ENCODE measurements at places on chromosomes 13 and 19.

- no peak for DNase-seq
These were observed 885.2 kb upstream of the SLITRK6 start for GRCh38 chr13:86684402-86684801.

GRCh38 chr13:91249861-91250260 is 97.6 kb upstream of the MIR17HG start:
- no peak for DNase-seq

- peak; percentile 30 for DNase-seq
These were observed 426 bp downstream of the MYO9B start for GRCh38 chr19:17075864-17076542.

DNA sequence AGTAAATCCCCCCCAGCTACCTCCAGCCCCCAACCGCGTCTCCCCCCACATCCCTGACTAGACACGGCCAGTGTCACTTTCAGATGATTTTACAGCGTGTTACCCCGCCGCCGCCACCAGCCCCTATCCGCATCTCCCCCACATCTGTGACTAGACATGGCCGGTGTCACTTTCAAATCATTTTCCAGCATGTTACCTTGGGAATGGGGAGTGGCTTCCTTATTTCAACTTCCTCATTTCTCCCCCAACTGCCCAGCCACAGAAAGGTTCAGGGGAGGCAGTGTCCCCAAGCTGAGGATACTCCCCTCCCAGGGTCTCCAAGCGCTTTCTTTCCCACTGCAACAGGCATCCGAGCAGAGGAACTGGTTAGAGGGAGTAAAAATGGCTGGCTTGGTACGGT is 18.4 kb downstream of the ADGRL1 start:
- no peak for DNase-seq

- DNase-seq, result no peak
These were observed 273.5 kb downstream of the SHISA2 start for GRCh38 chr13:25778365-25778764.

- DNase-seq, result peak; percentile 89
These were observed at the start of gene FOSB for GRCh38 chr19:45467456-45468158. Gene FOSB (plus strand): TSS chr19:45467996. CDS start chr19:45468587, 591 bp downstream.

DNA sequence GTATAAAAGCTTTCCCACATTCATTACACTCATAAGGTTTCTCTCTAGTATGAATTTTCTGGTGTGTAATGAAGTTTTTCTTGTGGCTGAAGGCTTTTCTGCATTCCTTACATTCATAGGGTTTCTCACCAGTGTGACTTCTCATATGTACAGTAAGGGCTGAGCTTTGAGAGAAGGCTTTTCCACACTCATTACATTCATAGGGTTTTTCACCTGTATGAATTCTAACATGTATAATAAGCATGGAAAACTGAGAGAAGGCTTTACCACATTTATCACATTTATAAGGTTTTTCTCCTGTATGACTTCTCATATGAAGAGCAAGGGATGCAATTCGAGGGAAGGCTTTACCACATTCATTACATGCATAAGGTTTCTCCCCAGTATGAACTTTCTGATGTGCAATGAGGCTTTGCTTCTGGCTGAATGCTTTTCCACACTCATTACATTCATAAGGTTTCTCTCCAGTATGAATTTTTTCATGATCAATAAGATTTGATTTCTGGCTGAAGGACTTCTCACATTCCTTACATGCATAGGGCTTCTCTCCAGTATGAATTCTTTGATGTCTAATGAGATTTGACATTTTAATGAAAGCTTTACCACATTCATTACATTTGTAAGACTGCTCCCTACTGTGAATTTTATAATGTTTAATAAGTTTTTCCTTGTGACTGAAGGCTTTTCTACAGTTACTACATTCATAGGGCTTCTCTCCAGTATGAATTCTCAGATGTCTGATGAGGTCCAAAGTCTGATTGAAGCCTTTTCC is 42.6 kb downstream of the ZNF527 start:
- no peak for DNase-seq

DNA sequence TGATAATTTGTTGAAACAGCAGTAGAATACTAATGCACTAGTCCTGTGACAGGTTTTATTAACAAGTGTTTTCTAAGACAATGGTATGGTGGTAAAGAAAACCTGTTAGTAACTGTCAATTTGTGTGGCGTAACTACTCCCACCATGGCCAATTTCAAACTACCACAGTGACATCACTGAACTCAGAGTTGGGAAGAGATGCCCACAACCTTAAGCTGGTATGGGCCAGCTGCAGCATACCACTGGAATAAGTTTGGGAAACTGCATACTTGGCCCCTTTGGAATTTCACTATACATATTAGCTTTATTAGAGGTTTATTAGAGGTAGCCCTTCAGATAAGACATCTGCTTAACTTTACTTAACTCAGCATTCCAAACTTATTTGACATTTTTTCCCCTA is 419.4 kb downstream of the NDFIP2 start:
- DNase-seq, result no peak

DNA sequence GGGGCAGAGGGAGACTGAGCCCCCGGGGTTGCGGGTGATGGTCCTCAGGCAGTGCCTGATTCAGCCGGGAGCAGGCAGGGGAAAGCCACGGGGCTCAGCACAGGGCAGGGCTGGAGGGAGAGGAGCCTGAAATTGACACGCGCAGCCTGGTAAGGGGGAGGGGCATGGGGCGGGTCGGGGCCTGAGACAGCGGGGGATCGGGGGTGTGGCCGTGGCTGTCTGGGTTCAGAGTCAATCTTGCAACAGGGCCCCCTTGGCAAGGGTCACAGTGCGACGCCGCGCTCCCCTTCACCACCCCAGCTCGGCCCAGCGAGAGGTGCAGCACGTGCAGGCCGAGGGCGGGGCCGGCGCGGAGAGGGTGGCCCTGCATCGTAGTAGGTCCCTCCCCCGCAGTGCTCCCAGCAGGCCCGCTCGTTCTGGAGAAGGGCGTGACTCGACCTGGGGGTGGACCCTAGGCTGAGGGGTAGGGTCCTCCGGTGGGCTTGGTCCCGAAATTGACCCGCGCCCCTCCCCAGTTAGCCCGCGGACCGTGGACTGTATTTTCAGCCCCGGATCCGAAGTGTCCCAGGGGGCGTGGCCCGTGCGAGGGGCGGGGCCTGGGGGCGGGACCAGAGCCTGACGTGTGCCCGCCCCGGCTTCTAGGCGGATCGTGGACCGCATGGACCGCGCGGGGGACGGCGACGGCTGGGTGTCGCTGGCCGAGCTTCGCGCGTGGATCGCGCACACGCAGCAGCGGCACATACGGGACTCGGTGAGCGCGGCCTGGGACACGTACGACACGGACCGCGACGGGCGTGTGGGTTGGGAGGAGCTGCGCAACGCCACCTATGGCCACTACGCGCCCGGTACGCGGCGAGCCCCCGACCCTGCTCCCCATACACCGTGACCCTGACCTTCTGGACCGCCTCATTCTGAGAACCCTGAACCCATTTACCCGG is 6.0 kb downstream of the RCN3 start:
- peak; percentile 85 for DNase-seq

GRCh38 chr13:110438211-110438610 is 123.3 kb downstream of the RAB20 start:
- DNase-seq, result no peak

- peak; percentile 37 for DNase-seq
These were observed 24.2 kb upstream of the TTYH1 start for GRCh38 chr19:54390942-54391577.

DNA sequence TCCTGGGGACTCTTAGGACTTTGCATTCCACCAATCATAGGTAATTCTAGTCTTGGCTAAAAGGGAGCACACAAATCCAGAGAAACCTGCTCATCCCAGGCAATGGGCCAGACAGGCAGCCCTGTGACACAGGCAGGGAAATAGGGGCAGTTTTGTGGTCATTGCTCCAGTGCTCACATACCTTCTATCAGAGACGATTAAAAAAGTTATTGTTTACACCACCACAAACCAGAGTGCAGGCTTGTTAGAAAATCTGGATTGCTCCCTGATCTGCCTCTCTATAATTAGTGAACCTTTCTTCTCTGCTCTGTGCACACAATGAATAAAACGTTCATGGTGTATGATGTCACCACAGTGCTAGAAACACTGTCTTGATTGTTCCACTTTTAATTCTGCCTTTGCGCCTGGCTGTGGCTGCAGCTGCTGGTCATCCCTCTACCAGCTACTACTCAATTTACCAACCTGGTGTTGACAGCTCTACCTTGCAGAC is 121.6 kb upstream of the SPATA13 start:
- DNase-seq, result no peak

DNA sequence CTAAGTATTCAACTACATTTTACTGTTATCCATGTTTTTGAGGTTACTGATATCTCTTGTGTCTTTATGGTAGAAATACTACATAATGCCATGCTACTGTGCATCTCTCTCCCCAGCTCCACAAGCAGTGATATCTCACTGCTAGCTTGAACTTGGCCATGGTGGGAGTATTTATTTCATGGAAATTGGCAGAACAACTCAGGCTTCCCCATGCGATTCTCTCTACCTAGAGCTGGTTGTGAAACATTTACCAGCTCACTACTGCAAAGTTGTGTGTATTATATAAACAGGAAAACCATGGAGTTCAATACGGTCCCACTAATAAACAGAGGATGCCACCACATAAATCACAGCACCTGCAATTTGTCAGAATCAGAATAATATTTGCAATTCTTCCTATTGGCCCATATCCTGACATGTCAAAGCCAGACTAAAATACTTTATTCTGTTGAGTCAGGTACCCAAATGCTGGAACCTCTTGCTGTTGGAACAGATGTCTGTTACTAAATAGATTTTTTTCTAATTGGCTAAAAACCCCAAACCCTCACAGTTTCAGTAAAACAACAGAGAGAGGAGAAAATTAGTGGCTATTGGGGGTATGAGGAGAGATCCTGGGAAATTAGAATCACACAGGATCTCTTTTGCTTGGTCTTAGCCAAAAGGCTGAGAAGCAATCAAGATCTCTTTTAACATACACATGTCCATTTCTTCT is 91.4 kb upstream of the SLC10A2 start:
- DNase-seq, result no peak

DNA sequence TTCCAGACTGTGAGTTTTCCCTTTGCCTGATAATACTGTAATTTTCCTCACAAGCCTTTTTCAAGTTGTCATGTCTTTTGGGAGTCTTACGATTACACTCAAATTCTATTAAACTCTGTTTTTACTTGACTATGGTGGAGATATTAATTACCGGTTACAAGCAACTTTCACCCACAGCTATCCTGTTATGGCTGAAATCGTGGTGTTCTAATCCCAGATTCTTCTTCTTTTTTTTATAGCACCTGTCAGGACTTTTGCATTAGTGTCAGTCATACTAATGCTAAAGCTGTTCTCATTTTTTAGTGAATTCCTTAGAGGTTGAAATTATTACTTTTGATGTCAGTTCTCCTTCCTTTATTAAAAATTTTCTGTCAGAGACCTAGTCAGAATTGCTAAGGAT is 187.8 kb upstream of the CSNK1A1L start:
- DNase-seq, result no peak

GRCh38 chr13:72163678-72164077 is 296.7 kb upstream of the DACH1 start:
- DNase-seq, result no peak

DNA sequence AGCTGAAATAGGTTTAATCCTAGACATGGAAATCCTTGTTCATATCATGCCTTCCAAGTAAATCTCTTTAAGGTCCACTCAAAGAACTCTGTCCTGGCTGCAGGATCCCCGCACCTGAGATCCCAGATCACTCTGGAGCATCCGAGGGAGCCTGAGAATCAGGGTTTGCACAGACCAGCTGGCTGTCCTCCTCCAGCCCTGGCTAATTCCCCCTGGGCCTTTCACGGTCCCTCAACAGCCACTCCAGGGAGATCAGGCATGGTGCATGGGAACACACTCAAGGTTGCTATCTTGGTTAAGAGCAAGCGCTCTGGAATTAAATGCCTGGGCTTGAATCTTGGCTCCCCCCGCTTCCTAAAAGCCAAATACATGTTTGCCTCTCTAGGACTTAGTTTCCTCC is 130.8 kb downstream of the IRS2 start:
- DNase-seq, result no peak

- DNase-seq, result no peak
These were observed 21.9 kb downstream of the ATP11A start for GRCh38 chr13:112711528-112712265.
